ENCODE measurements at places on chromosomes 2 and 18. TPM values are rescaled to one million over a fixed set of nuclear protein-coding genes. Genes with fewer than 3 reads are reported as not detected.

ANKRD29 gene
- 5.2 TPM for polyA plus RNA-seq

ANKRD30B gene
- not detected for polyA plus RNA-seq

CDK5R2 gene
- not detected for polyA plus RNA-seq

TYMS gene
- polyA plus RNA-seq, result 10.2 TPM

CSRNP3 gene
- polyA plus RNA-seq, result 3.3 TPM

CD8B2 gene
- 0.71 TPM for polyA plus RNA-seq

OR6B2 gene
- polyA plus RNA-seq, result not detected

ANKRD36C gene
- 0.15 TPM for polyA plus RNA-seq

ALPP gene
- polyA plus RNA-seq, result not detected

EMX1 gene
- polyA plus RNA-seq, result 132 TPM

CD302 gene
- polyA plus RNA-seq, result 8.7 TPM

SLC9A4 gene
- polyA plus RNA-seq, result 10.3 TPM

RGPD4 gene
- not detected for polyA plus RNA-seq

CLIP4 gene
- 7.8 TPM for polyA plus RNA-seq

LYG1 gene
- polyA plus RNA-seq, result 35.0 TPM

KATNAL2 gene
- polyA plus RNA-seq, result 13.4 TPM

TGFA gene
- 8.3 TPM for polyA plus RNA-seq

BCL11A gene
- 1.4 TPM for polyA plus RNA-seq

DYSF gene
- polyA plus RNA-seq, result 11.3 TPM

NUP35 gene
- polyA plus RNA-seq, result 12.3 TPM

All from kidney (tissue), 22 donors.